ENCODE measurements at places on chromosomes 1 and 21. TPM values are rescaled to one million over a fixed set of nuclear protein-coding genes. Genes with fewer than 3 reads are reported as not detected.

- no peak for DNase-seq
Measured at GRCh38 chr1:3049905-3050304, 19.1 kb upstream of the PRDM16 start.

DNA sequence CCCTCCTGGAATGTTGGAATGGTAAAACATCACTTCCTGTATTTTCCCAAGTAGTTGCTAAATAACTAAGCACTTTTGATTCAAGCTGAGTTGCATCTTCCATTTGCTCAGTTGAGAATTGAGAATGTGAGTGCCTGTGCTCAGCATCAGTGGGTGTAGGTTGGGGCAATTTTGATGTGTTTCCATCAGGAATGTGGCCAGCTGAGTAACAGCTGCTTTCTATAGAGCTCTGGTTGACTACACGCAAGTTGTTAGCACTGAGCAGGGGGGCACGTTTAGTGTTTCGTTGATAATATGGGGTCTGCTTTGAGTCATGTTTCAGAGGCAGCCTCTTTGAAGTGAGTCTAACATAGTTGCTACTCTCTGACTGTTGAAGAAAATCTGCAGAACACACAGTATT lies 41.5 kb downstream of the LRRC53 start:
- DNase-seq, result no peak

DNA sequence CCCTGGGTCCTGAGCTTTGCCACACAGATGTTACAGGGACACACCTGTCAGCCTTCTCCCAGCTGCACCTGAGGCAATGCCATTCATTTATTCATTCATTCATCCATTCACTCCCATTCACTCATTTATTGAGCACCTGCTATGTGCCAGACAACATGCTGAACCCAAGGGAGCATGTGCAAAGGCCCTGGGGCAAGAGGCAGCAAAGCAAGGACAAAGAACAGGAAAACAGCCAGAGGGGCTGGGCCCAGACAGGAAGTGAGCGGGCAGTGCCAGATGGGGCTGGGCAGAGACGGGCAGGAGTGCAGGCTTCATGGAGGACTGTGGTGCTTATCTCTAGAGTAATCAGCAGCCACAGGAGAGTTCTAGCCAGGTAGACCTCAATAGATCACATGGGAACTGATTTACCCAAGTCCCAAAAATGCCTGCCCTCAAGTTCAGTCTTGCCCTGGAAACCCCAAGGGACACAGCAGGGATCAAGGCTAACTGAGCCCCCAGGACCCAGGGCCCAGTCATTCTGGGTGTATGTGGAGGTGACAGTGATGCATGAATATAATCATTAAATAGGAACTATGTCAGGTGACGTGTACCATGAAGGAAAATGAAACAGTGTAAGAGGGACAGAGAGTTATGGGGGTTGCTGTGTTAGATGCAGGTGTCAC lies 530.3 kb downstream of the MATN1 start:
- no peak for DNase-seq

GRCh38 chr1:81299892-81300291 lies 500.8 kb upstream of the ADGRL2 start:
- DNase-seq, result no peak

GRCh38 chr21:27406300-27407009 lies 439.6 kb upstream of the ADAMTS5 start:
- DNase-seq, result no peak

DNA sequence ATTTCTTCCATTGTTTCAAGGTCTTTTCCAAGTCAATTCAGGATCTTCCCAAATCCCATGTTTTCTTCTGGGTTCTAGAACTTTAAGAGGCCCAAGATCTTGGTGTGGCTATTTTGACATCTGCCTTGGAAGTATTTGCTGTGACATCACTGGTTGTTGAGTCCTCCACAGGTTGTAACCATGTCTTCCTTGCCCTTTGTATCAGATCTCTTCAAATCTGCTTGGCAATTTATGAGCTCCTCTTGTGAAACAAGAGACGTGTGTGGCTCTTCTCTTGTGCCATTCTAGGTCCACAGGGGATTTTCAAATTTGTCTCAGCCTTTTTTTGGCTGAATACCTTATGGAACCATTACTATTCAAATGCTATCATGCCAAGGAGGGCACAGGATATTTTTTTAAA lies 60.3 kb upstream of the KCNK2 start:
- DNase-seq, result no peak

GRCh38 chr1:185152187-185152767 lies 4.5 kb downstream of the TRMT1L start:
- DNase-seq, result no peak

GRCh38 chr1:39842836-39843235 lies 40.5 kb downstream of the TRIT1 start:
- no peak for DNase-seq

Gene ZBTB18
- 28.0 TPM for total RNA-seq

Gene BGLAP
- 0.54 TPM for total RNA-seq

Gene TNFRSF14
- total RNA-seq, result 20.6 TPM

Gene LELP1
- not detected for total RNA-seq

All from right cardiac atrium (tissue), 5 donors.